ENCODE measurements at places on chromosomes 12 and 14.

GRCh38 chr14:93027810-93028723 lies 87.7 kb downstream of the ITPK1 start:
- no peak for DNase-seq

GRCh38 chr14:21714318-21714929 lies 40.8 kb upstream of the OR4E1 start:
- DNase-seq: no peak

- peak; percentile 87 for DNase-seq
These were observed at the start of gene VDR for GRCh38 chr12:47904713-47905709. VDR (minus strand) TSS chr12:47904994; CDS start chr12:47879113, 25,881 bp downstream.

DNA sequence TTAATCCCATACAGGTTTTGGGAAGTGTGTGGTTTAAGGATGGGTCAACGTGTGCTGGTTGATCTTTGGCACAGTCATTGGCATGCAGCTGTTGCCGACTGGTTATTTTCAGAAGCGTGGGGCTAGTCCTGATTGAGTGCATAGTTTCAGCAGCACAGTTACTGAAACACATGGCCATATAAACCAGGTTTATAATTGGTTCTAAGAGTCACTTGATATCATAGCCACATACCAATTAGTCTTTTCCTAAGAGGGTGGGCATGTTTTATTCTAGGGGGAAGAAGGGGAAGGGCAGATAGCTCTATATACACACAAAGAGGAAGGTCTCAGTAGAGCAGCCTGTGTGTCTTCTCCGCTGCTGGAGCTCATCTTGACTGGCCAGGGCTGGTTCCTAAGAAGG lies 11.0 kb upstream of the RPS6KL1 start:
- DNase-seq: no peak

- DNase-seq: no peak
These were observed 141.3 kb downstream of the KTN1 start for GRCh38 chr14:55721353-55721752.

GRCh38 chr12:97886511-97887176 lies 424.0 kb downstream of the RMST start:
- no peak for DNase-seq

DNA sequence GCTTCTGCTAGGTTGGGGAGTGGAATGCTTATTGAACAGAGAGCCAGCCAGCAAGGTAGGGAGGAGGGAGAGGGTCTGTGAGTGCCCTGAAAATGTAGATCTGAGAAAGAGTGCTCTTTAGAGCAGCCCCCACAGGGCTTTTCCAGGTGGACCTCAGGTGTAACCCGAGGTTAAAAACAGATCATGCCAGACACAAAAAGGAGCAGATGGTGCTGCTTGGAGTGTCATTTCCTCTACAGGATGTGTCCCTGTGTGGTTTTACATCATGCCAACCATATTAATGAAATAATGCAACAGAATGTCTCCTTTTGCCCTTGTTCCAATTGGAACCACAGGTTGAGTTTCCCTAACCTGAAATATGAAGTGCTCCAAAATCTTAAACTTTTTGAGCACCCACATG lies 6.4 kb downstream of the SUSD6 start:
- DNase-seq: no peak

DNA sequence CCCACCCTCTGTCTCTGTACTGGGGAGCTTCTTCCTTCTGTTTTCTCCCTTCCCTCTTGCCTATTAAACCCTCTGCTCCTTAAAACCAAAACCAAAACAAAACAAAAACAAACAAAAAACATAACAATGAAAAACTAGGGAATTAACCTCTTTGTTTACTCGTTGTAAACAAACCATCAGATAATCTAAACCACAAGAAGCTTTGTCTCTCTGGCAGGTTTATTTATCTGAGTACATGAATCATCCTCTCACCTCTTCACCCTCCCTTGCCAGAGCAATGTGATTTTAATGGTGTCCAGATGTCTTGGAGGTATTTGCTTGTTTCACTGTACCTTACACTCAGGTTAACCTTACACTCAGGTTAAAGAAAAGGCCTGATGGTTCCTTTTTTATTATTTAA lies 66.1 kb downstream of the DYRK2 start:
- DNase-seq: no peak

GRCh38 chr12:64172143-64172970 lies 49.7 kb downstream of the KICS2 start:
- DNase-seq: no peak

DNA sequence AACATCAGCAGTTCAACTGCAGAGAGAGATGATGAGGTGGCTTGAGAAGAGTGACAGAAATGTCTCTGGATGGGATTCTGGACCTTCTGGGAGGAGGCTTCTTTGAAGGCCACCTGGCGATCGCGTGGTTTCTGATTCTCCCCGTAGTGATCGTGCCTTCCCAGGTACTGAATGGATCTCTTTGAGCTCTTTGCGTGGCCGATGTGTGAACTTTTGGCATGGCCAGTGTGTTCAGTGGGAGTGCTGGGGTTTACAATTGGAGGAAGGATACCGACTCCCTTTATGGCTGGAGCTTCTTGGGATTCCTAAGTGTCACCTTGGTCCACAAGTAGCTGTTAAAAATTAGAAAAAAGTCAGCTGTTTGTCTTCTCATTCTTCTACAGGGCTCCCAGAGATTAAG lies 374.7 kb downstream of the C12orf75 start:
- DNase-seq: no peak

DNA sequence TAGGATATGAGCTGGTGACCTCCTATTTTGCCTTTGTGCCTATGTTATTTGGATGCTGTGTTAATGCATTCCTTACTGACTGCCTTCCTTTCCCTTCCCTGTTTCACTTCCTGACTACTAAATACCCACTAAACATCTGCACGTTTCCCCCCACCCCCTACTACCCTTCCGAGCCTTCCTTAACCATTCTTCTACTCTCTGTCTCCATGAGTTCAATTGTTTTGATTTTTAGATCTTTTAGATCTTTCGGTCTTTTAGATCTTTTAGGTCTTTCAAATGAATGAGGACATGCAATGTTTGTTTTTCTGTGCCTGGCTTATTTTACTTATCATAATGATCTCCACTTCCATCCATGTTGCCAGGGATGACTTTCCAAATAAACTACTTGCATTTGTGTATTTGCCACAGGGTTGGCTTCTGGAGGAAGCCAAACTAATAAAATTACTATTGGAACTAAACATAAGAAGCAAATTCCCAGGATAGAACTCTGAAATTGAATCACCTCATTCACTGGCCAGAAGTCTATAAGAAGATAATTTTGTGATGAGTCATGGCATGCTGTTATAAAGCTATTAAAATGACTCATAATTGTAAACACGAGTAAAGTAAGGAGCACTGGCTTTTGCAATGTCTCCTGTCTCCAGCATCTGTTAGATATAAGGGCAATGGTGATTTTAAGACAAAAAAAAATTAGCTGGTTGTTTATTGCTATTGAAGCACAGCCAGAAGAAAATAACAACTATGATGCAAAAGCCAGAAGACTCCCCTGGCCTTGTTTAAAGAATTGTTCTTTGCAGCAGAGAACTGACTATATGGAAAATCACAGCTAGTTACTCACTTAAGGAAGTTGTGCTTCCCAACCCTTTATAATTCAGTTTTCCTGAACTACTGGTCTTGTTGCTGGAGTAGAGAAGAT lies 586.3 kb downstream of the LRFN5 start:
- no peak for DNase-seq

DNA sequence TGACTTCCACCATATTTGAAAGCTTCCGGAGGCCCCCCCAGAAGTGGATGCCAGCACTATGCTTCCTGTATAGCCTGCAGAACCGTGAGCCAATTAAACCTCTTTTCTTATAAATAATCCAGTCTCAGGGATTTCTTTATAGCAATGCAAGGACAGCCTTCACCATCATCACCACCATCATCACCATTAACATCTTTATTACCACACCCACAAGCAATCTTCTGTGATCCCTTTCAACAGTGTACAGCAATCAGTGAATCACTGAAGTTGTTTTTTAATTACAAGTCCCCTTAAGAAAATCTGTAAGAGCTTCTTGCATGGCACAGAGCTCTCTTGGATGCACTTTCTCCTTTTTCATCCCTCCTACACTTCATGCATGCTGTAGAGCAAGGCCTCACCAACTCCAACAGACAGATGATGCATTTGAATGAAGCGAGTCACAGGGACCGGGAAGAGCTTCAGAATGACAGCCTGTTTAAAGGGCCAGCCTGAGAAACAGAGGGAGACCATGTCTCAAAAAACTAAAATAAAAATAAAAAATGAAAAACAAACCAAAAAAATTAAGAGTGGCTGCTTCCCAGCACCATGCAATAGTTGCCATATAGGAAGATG lies 83.6 kb upstream of the VASH1 start:
- DNase-seq: no peak

GRCh38 chr14:75249251-75249957 lies 29.2 kb upstream of the FOS start:
- DNase-seq: peak; percentile 89

DNA sequence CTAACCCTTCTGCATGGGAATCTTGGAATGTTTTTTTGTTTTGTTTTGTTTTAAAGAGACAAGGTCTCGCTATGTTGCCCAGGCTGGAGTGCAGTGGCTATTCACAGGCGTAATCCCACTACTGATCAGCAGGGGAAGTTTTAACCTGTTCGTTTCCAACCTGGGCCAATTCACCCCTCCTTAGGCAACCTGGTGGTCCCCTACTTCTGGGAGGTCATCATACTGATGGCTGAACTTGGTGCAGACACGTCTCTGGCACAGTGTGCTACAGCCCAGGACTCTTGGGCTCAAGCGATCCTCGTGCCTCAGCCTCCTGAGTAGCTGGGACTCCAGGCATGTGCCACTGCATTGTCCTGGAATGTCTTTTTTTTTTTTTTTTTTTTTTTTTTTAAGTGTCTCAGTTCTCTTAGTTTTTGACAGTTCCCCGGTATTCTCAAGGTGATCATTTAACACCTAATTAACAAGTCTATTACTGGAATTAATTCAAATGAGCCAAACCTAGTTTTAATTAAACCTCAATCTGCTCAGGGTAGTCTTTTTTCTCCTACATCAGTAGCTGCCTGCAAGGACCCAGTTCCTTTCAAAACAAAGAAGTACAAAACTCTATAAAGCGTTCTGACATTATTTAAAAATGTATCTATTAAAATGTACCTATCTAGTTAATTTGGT lies 49.0 kb upstream of the ISM2 start:
- no peak for DNase-seq

DNA sequence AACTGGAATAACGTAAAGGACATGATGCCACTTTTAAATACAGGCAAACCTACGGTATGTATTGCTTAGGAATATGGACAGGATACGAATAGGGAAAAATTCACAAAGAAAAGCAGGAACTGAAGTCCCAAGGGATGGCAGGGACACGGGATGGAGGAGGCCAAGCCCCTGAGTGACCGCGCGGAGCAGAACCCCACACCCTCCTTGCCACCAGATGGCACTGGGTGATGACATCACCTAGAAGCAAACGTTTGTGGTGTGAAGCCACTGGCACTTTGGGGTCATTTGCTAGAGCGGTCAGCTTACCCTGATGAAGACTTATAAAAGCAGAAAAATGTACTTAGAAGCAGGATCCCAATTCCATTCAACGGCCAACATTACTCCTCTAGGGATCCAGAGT lies 9.4 kb downstream of the DHX37 start:
- DNase-seq: no peak

DNA sequence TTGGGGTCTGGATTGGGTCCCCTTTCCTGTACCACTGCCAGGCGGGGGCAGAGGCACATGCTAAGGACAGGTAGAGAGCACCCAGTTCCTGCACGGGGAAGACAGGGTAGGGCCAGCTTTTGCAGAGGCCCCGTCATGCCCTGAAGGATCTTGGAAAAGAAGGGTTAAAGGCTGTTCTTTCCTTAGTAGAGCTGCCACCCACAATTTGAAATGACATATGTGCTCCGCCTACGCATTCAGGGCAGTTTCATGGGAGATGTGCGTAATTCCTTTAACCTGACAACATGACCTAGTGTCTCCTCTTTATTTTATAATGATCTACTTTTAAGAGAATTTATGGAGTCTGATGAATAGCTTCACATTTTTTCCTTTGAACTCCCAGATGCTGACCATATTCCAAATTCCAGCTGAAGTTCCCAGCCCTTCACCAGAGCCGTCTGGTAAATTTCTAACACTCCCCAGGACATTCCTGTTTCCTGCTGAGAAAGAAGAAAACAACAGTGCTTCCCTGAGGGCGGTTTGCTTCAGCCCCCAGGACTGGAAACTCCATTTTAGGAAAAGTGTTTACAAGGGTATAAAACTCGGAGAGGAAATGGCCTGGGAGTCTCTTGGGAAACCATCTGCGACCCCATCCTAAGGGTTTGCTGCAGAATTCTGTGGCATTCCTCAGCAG lies 58.9 kb upstream of the PLEKHG3 start:
- DNase-seq: no peak

DNA sequence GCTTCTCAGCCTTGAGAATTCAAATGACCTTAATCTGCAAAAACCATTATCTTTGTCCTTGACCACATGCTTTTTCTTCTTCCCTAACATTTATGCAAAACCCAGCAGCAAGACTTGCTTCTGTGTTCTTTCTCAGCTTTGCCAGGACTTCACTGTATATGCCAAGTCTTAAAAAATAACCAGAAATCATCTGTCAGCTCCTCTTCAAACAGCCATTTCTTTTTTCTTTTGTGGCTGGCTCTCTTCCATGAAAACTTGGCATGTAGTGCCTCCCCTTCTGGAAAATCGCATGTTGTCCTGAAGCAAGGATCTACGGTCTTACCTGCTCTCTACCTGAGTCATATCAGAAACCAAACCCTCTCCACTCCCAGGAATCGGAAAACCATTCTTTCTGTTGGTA lies 364.9 kb downstream of the RPS29 start:
- DNase-seq: no peak

DNA sequence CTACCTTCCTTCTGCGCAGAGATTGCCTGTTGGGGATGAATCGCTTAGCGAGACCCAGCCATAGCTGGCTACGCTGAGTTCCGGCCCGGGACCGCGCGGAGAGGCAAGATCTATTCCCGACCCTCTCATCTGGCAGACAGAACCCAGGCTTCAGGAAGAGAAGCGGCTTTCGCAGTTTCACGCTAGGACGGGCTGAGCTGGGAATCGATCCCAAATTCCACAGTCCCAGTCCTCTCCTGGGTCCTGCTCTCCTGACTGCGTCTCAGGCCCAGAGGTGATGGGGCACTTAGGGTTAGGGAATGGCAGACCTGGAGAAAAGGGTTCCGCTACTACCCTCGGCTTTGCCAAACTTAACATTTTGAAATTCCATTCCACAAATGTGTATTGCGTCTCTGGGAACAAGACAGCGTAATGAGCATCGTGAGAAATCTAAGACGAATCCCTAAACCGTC lies 2.8 kb downstream of the PTPN21 start:
- no peak for DNase-seq

DNA sequence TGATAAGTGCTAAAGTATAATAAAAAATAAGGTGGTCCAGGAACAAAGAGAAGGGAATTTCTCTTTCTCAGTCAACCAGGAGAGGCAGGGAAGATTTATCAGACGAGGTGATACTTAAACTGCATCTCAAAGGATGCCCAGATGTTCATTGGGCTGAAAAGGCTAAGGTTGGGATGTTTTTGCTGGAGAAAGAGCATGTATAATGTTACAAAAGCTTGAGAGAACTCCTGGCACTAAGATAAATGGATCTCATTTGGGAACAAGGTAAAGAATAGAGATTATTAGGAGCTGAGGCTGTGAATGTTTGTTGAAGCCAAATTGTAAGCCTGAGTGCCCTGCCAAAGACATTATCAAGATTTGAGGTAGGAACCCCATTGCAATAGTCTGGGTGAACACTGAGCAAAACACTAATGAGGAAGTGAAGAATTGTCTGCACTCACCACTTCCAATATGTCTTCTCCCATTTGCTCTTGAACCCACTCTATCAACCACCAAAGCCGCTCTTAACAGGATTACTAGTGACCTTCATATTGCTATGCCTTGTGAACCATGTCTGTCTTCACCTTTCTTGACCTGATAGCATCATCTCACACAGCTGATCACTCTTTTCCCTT lies 149.0 kb upstream of the ARID2 start:
- no peak for DNase-seq

GRCh38 chr12:51792417-51792816 lies 56.1 kb downstream of the FIGNL2 start:
- DNase-seq: no peak
